ENCODE measurements at places on chromosomes 13 and 19.

DNA sequence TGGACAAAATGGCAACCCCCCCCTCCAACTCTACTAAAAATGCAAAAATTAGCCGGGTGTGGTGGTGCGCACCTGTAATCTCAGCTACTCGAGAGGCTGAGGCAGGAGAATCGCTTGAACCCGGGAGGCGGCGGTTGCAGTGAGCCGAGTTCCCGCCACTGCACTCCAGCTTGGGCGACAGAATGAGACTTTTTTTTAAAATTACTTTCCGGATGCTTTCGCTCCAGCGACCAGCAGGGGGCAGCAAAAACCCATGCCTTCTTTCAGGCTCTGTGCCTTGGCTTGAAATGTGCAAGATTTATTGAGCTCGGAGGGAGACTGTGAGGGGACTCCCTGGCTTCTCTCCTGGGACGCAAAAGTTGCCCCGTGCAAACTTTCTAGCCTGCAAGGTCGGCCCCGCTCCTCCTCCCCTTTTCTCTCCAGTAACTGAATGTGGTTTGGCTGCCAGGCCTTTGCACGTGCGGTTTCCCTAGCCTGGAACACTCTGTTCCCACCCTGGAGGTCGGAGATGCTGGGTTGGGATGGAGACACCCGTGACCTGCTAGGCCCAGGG lies 61.4 kb upstream of the NFIC start:
- H3K36me3 ChIP-seq = no peaks in the 10 kb centered on the region
- H3K27me3 ChIP-seq = no peaks in the 10 kb centered on the region
- no peak overlapping the region for H3K4me3 ChIP-seq

- no peak overlapping the region for H3K4me3 ChIP-seq
- H3K4me1 ChIP-seq = no peaks in the 10 kb centered on the region
Observed at GRCh38 chr19:24004166-24004565, 82.8 kb upstream of the ZNF254 start.

DNA sequence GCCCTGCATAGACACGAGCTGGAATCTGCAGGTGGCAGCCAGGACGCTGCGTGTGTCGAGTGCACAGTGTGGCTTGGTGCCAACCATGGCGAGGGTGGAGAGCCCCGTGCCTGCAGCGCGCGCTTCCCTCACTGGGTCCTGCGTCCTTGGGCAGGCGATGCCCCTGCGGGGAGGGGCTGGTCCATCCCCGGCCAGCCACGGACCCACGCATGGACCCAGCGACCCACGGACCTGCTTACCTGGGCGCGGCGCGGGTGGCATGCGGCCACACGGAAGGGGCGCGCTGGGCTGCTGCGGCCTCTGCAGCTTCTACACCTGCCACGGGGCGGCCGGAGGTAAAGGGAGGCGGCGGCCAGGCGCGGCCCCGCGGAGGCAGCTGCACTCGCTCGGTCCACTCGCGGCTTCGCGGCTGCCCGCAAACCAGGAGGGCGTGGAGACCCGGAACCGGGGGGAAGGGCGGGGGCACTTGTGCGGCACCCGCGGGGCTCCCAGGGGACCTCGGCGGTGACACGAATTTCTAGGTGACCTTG lies 569 bp upstream of the MCF2L start:
- H3K36me3 ChIP-seq = peaks cover 2% of the 10 kb centered on the region
- peaks cover 38% of the 10 kb centered on the region for H3K27me3 ChIP-seq
- H3K4me1 ChIP-seq = peaks cover 13% of the 10 kb centered on the region
- no peak for DNase-seq

- no peak overlapping the region for H3K4me3 ChIP-seq
- no peak overlapping the region for H3K27ac ChIP-seq
- H3K36me3 ChIP-seq = no peaks in the 10 kb centered on the region
- H3K4me1 ChIP-seq = no peaks in the 10 kb centered on the region
- H3K27me3 ChIP-seq = no peaks in the 10 kb centered on the region
- no peak for DNase-seq
Observed at GRCh38 chr13:84705982-84706710, 823.9 kb upstream of the SLITRK1 start.

DNA sequence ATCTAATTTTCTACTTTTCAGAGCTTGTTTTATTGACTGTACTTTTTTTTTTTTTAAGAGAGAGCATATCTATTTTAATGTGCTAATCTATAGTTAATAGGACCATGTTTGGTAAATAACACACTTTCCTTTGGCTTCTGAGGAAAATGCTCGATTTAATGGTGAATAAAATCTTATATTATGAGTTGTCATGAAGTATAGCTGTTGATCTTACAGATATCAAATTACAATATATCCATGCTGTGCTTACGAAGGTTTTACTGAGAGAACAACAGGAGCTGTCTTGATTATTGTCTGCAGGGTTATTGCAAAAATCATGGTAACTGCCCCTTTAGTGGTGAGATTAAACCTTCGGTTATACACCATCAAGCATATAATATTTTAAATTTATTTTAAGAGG lies 29.6 kb downstream of the URI1 start:
- peaks cover 15% of the 10 kb centered on the region for H3K4me1 ChIP-seq
- no peak for DNase-seq
- H3K27me3 ChIP-seq = no peaks in the 10 kb centered on the region
- no peaks in the 10 kb centered on the region for H3K36me3 ChIP-seq
- no peak overlapping the region for H3K4me3 ChIP-seq

DNA sequence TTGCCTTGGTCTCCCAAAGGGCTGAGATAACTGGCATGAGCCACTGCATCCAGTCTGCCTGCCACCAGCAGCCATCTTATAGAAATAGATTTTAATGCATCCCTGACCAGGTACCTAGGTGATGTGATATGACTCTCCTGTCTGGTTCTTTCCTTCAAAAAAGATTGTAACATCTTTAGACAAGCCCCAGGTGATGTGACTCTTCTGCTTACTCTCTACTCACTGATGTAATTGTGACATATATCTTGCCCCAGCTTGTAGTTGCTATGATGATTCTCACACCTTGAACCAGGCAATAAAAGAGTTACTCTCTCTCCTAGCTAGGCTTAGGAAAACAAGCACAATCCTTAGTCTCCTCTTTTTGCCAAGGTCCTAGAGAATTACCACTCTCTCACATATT lies 30.6 kb upstream of the ZNF681 start:
- H3K27ac ChIP-seq = no peak overlapping the region
- H3K4me1 ChIP-seq = no peaks in the 10 kb centered on the region
- DNase-seq = no peak
- peaks cover 17% of the 10 kb centered on the region for H3K36me3 ChIP-seq

DNA sequence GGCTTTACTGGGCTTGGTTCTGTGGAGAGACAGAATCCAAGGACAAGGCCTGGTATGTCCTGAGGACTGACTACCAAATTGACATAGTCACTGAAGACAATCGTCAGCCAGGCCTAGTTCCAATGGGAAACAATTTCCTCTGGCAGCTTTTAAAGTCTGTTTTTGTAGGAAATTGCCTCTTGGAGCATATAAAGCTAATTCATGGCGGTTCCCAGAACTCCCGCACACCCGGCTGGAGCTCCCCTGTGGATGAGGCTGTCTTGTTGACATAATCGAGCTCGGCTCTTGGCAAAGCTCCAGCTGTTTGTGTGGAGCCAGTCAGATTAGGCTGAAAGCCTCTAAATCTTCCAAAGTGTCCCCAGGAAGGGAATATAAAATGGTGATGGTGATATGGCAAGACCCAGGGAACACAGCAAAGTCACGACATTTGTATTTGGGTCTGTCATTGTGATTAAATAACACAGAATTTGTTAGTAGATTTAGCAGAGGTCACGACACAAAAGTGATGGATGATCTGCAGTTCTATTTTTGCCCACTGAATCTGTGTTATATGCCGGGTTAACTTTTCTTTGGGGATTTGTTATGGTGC lies 395.0 kb downstream of the PCDH9 start:
- H3K36me3 ChIP-seq = no peaks in the 10 kb centered on the region
- no peaks in the 10 kb centered on the region for H3K27me3 ChIP-seq
- no peak for DNase-seq
- no peak overlapping the region for H3K4me3 ChIP-seq
- no peaks in the 10 kb centered on the region for H3K4me1 ChIP-seq

- H3K27ac ChIP-seq = peak overlapping the region; percentile 2
- peak overlapping the region; percentile 74 for H3K4me3 ChIP-seq
Observed at GRCh38 chr19:38654628-38655055, 7.2 kb downstream of the ACTN4 start.

DNA sequence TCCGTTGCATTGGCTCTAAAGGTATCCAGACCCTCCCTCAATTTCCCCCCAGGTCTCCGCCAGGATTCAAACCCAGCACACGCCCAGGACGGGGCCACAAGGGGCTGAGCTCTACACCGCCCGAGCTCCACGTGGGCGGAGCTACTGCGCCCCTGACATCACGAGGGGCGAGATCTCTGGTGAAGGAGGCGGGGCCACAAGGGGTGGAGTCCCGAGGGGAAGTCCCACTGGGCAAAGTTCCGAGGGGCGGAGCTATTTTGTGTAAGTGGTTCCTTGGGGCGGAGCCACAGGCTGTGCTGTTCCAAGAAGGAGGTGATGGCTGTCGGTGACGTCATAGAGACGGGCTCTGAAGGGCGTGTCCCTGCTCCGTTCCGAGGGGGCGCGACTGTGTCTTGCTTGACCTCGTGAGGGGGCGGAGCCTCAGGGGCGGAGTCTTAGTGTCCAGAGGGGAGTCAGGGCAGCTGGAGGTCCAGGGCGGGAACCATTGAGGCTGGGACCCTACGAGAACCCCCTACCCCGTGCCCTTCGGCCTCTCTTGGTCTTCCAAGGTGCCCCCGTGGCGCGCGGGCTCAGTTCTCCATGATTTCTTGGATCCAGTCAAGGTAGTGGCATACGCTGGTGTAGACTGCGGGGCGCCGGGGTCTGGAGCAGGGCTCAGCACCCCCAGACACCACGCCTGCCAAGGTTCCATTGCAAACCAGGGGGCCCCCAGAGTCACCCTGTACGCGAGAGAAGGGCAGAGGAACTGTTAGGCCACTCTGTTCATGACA lies 1.3 kb upstream of the KLK8 start:
- H3K4me3 ChIP-seq = no peak overlapping the region
- no peaks in the 10 kb centered on the region for H3K36me3 ChIP-seq
- no peaks in the 10 kb centered on the region for H3K4me1 ChIP-seq
- no peaks in the 10 kb centered on the region for H3K27me3 ChIP-seq
- no peak for DNase-seq
- no peak overlapping the region for H3K27ac ChIP-seq

DNA sequence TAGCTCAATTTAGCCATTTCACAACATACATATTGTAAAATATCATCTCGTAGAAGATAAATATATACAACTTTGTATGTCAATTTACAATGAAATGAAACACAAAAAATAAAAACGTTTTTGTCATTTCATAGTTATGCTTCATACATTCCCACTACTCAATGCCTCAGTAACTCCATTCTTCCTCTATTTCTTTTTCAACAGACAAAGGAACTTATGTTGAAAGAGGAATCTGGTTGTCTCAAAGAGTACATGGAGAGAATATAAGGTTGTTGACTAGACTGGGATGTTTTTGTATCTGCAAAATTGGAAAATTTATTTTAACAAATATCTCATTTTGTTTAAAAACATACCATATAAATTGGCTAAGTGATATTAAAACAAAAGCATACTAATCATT lies 12.8 kb downstream of the KCTD12 start:
- no peak for DNase-seq
- no peaks in the 10 kb centered on the region for H3K36me3 ChIP-seq
- H3K27me3 ChIP-seq = peaks cover 25% of the 10 kb centered on the region

- no peaks in the 10 kb centered on the region for H3K27me3 ChIP-seq
- DNase-seq = peak; percentile 36
- H3K4me3 ChIP-seq = no peak overlapping the region
Observed at GRCh38 chr13:42970824-42971690, 21.0 kb downstream of the EPSTI1 start.

GRCh38 chr19:15107061-15108010 lies at the start of gene SYDE1:
Gene SYDE1, plus strand, starts transcription at chr19:15107401. Its CDS starts 33 bp downstream, at chr19:15107434.
- DNase-seq = peak; percentile 28
- H3K27ac ChIP-seq = no peak within 1 kb of the TSS
- H3K4me1 ChIP-seq = peaks cover 8% of the 10 kb centered on the region
- H3K36me3 ChIP-seq = no peaks in the 10 kb centered on the region

- no peak for DNase-seq
- no peaks in the 10 kb centered on the region for H3K27me3 ChIP-seq
- H3K27ac ChIP-seq = no peak overlapping the region
- peaks cover 52% of the 10 kb centered on the region for H3K36me3 ChIP-seq
- H3K4me3 ChIP-seq = no peak overlapping the region
Observed at GRCh38 chr13:49464085-49464484, 20.0 kb downstream of the SETDB2 start.

DNA sequence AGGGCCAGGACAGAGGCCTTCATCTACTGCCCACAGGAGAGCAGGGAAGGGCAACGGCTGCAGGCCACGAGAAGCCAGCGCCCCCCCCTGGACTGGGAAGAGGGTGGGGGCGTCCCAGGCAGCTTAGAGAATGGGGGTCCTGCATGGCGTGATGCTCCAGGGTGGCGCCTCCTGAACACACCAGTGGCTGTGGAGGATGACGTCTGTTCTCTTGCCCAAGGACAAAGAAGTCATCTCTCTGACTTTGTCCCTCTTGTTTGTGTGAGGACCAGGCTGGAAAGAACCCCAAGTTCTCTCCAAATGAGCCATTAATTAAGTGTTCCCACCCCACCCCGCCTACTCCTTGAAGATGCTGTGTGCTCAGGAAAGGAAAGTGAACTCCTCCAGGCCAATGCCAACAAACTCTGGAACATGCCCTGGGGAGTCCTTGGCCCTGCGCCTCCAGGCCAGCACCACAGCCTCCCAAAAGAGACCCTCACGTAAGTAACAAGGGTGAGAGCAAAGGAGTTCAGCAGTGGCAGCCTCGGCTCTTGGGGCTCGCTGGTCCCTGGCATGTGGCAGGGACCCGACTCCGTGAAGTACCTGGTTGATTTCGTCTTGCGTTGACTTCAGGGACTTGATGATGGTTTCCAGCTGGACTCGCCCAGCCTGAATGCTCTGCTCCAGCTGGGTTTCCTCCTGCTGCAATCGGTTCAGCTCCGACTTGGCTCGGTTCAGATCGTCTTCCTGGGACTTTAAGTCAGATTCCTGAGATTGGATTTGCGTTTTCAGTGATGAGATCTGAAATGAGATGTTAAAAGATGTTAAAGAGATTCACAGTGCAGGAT lies 68.4 kb downstream of the EPS15L1 start:
- no peaks in the 10 kb centered on the region for H3K27me3 ChIP-seq
- H3K27ac ChIP-seq = no peak overlapping the region
- peaks cover 31% of the 10 kb centered on the region for H3K36me3 ChIP-seq
- no peaks in the 10 kb centered on the region for H3K4me1 ChIP-seq
- no peak for DNase-seq

DNA sequence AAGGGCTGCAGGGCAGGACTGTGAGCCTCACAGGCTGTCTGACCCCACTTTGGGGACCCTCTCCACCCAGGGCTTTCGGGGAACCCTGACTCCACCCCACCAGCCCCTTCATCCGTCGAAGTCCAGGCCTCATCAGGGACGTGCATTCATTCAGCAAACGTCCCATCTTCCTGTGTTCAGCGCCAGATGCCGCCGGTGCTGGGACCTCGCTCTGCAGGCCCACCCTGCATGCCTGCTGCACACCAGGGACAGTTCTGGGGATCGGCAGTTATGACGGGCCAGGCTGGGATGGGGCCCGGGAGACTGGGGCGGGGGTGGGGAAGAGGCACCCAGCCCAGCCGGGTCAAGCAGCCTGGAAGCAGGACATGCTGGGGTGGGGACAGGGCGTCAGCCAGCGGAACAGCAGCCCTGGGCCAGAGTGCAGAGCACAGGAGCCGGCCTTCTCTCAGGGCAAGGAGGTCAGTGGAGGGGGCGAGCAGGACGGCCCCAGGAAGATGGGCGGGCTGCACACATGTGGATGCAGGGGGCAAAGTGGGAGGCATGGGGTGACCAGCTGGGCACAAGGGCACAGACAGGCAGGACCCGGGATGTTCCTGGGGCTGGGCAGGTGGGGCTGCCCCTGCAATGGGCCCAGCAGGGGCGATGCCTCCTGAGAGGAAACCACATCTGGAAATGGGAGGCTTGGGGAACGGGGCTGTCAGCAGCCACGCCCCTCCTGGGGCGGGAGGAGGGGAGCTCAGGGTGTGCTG lies 5.1 kb downstream of the GAMT start:
- no peaks in the 10 kb centered on the region for H3K4me1 ChIP-seq
- DNase-seq = no peak
- H3K36me3 ChIP-seq = peaks cover 6% of the 10 kb centered on the region
- no peak overlapping the region for H3K4me3 ChIP-seq
